ENCODE measurements at places on chromosomes 5 and 9. TPM values are rescaled to one million over a fixed set of nuclear protein-coding genes. Genes with fewer than 3 reads are reported as not detected.

GRCh38 chr9:20728493-20729220 is 44.6 kb downstream of the FOCAD start:
- DNase-seq, result no peak

GRCh38 chr5:158802941-158803341 is 296.8 kb downstream of the EBF1 start:
- no peak for DNase-seq

DNA sequence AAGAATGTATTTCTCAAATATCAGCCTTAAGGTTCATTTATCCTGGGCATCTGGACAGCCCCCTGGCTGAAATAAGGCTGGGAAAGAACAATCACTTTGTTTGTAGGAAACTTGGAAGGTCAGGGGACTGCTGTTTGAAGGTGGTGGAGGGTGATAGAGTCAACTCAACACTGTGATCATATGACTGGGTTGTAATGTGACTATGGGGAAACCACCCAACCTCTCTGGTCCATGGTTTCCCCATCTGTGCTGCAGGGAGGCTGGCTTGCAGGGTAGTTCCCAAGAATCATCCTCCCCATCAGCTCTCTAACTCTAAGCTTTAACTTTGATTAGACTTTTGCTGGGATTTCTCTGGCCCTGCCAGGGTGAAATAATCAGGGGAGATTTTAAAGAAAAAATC is 10.0 kb downstream of the INSYN2B start:
- no peak for DNase-seq

DNA sequence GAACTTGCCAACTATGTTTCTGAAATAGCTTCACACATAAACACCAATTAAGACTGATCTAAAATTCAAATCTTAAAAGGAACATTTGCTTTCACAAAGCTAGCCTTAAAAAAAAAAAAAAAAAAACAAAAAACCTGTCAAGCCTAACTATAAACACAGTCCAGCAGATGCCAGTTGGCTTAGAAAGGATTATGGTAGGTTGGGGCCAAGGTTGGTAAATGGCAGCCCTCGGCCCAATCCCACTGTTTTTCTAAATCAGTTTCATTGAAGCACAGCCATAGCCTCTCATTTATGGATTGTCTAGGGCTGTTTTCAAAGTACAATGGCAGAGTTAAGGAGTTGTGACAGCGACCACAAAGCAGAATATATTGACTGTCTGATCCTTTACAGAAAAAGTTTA is 75.7 kb upstream of the FRRS1L start:
- no peak for DNase-seq

DNA sequence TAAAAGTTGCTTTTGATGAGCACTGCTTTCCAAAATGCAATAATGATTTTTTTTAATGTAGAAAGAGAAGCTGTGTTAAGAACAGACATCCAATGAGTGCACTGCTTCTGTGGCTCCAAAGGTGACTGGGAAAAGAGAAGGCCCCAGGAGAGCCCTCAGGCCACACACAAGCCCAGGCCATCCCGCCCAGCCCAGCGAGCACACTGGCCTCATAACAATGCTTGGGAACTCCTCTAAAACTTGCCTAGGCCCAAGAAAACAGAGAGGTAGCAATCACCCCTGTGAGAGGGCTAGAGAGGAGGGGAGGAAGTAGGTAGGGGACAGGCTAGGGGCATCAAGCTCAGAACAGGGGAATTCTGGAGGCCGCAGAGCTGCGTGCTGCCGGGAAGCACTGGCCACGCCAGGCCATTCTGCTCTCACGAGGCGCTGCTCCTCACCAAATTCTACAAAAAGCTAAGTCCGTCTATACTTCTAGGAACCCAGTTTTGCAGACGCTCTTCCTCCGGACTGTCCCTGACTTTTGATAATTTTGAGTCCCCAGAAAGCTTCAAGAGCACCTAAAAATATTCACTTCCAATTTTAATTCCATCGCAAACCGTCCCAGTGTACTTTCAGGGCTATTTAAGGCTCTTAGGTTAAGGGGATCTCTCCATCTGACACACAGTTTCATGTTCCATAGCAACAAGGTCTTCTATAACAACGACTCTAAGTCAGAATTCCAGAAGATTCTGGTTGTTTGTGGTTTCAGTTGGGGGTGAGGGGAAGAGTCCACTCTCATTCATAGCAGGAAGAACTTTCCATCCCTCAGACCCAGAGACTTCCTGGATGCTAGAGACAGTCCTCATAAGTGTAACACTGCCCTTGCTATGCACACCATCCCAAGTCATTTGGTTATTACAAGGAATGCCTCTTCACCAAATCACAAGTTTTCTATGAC is 51.0 kb downstream of the HABP4 start:
- no peak for DNase-seq

Gene LCN15
- not detected for total RNA-seq

Gene DEPDC1B
- 0.17 TPM for total RNA-seq

Gene TSLP
- 0.25 TPM for total RNA-seq

Gene MORN5
- total RNA-seq, result not detected

Data from liver (tissue), 10 donors.